Activated T-cell treated with anti-CD3 and anti-CD28 coated beads, Interleukin-2, amount 50 U/mL, for 48 hours (primary cell): ENCODE measurements at places on chromosomes 1 and 21.

- DNase-seq: no peak
These were observed 4.4 kb upstream of the PYCR2 start for GRCh38 chr1:225928186-225929175.

DNA sequence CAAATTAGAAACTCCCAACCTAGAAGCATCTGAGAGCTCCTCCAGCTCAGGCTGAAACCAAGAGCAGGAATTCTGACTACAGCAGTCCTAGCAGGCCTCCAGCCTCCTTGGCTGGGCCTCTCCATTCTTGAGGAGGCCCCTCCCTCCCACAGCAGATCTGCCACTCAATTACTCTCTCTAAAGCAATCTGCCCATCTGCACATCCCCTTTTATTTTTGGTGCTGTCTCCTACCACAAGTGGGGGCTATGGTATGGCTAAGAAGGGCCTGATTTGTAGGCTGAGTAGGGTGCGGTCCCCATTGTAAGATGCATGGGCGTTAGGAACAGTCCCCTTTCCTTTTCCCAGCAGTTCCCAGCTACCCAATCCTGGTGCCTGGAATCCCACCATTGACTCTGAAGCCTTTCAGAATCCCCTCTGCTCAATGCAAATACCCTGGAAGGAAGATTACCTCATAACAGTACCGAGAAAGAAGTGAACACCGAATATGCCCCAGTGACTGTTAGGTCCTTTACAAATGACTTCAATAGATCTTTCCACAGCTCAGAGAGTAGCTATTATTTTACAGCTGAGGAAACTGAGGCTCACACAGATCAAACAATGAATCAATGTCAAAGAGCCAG is 11.6 kb upstream of the TTC39A start:
- no peak for DNase-seq

DNA sequence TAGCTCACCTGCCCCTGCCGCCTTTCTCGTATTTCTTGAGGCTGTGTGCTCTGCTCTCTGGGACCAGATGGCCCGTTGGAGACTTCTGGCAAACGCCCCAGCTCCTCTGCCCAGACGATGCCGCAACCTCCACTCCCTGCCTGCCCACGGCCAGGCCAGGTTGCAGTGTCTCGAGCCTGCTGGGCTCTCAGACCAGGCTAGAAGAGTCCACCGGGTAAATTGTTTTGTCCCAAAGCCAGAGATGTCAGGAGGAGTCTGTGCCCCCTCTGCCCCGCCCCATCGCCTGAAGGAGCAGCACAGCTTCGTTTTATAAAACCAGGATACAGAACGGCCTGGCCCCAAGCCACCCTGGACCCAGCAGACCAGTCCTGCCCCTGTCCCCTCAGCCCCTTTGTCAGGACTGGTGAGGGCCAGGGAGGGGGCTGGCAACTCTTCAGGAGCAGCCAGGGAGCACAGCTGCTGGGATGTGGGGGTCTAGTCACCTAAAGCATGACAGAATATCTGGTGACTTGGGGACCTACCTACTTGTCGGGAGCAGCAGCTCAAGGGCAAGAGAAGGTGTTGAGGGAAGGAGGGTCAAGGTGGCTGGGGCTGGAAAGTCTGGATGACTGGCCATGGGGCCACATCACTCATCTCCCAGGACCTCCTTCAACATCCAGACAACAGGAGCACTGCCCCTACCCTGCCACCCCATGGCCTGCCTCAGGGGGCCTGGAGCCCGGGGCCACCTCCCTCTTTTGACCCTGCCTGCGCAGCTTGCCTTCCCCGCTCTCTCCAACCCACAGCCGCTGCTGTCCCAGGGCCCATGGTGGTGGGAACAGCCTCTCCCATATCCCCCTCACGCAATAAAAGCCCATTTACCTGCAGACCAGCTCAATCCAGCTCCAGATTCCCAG is 33.9 kb upstream of the LBR start:
- no peak for DNase-seq

GRCh38 chr1:246351721-246352120 is 155.4 kb downstream of the SMYD3 start:
- no peak for DNase-seq

- DNase-seq: no peak
These were observed 137.2 kb upstream of the ETS2 start for GRCh38 chr21:38668541-38668940.
